HAP-1 (cell line): ENCODE measurements at places on chromosomes 12 and 14.

- DNase-seq = no peak
Observed at GRCh38 chr12:38744041-38744440, 161.3 kb downstream of the CPNE8 start.

- DNase-seq = no peak
Observed at GRCh38 chr12:42125388-42125767, 19.3 kb downstream of the GXYLT1 start.

DNA sequence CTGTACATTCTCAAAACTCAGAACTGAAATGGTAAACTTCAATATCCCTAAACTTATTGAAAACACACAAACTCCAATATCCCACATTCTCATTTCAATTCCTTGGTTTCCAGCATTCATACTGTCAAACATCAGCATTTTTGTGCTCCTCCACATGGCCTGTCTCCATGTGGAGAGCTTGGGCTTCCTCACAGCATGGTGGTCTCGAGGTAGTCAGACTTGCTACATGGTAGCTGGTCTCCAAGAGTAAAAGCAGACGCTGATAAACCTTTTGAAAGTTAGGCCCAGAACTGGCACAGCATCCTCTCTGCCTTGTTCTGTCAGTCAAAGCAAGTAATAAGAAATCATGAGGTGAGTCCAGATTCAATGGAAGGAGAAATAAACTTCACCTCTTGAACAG lies 70.5 kb downstream of the VCPKMT start:
- no peak for DNase-seq

- DNase-seq = no peak
Observed at GRCh38 chr12:63955831-63956666, 111.5 kb downstream of the SRGAP1 start.

DNA sequence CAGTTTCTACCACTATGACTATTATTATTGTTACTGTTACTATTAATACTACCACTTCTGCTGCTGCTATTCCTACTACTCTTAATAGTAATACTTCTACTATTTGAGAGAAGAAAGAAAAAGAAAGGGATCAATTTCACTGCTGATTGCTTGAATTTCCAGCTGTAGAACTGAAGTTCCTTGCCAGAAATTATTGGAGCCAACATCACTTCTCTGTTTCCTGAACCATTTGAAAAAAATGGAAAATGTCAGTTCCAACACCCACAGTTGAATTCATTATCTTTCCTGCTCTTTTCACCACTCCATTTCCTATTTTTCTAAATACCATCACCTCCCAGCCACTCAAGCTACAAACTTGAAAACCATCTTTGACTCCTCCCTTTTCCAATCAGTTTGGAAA lies 54.1 kb upstream of the PIK3C2G start:
- no peak for DNase-seq

DNA sequence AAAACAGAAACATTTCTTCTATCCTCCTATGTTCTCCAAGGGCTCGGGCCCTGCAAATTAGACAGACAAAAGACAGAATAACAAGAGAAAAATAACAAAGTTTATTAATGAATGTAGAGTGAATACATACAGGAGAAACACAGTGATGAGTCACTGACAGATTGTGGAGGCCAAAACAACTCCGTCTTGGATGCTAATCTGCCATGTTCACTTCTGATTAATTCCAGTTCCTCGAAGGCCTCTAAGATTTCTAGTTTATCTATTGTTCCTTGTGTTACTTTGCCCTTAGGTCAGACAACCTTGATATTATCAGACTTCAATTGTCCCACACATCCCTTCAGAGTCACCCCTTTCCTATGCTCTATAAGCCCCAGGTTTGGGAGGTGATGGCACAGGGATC lies 26.8 kb upstream of the NEDD1 start:
- DNase-seq = no peak

- no peak for DNase-seq
Observed at GRCh38 chr12:100061814-100062213, 77.1 kb upstream of the ANKS1B start.

DNA sequence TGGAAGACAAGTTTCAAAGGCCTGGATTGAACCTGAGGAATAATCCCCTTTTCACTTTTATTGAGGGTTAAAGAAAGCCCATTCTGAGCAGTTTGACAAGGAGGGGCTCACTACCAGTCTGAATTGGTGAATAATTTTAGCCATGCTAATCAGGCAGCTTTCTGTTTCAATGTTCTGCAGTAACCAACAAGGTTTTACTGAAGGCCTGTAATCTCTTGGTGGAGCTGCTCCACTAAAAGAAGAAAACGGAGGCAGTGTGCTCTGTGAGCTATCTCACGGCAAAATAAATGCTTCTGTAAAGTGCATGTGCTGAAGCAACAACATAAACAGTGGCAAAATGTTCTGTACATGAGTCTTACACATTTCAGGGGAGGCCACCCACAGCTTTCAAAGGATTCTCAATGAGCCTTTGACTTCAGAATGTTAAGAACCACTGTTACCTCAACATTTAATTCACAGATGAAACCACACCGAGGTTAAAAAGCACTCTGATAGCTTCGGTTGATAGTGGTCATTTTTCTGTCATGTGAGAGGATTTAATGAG lies 111.2 kb downstream of the LRIG3 start:
- no peak for DNase-seq

DNA sequence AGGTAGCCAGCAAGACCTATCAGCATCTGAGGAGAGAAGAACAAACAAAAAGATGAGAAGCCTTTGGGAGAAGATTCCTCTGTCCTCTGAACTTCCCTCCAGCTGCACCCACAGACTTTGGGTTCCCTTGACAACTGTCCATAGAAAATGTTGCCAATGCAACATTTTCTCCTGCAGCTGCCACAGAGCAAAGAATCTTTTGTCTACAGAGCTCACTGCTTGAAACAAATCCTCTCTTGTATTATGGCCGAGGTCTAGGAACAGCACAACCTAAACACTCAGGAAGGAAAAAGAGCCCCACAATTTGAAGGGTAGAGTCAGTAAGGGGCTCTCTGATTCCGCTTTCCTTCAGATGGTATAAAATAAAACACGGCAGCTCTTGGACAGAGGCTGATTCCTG lies 14.3 kb downstream of the POMT2 start:
- DNase-seq = no peak

GRCh38 chr12:116661341-116661740 lies 76.5 kb downstream of the SPRING1 start:
- no peak for DNase-seq

DNA sequence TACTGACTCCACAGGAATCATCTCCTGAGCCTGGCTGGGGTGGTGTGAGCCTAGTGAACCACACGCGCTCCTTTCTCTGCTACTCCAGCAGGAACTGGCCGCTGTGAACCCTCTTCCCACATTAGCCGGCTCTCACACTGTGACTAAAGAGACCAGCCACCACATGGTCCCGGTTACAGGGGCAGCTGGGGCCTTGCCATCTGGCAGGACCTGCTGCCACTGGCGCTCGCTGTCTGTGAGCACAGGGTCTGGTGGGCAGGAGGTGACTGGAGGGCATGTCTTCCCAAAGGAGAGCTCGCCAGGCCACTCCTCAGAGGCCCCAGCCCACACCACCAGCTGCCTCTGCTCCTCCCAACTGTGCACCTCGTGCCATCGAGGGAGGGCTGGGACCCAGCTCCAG lies 99.3 kb downstream of the SINHCAF start:
- no peak for DNase-seq

- DNase-seq = no peak
Observed at GRCh38 chr14:68956724-68957123, 22.4 kb downstream of the ACTN1 start.

GRCh38 chr12:82144505-82144904 lies 213.7 kb downstream of the CCDC59 start:
- DNase-seq = no peak

DNA sequence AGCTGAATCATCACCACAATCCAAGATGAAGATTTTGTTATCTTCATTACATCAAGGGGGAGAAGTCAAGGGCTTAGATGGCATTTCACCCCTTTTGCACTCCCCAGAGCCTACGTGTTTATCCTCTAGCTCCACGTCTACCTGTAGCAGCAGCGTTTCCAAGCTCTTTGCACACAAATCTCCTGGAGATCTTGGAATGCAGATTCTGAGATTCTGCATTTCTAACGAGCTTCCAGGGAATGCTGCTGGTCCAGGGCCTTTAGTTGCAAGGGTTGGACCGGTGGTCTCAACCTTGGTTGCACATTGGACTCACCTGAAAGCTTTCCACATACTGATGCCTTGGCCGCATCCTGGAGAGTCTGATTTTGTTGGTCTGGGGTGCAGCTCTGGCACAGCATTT lies 49.5 kb upstream of the STON2 start:
- no peak for DNase-seq

- DNase-seq = no peak
Observed at GRCh38 chr12:108400481-108400880, 61.4 kb upstream of the CMKLR1 start.

- DNase-seq = no peak
Observed at GRCh38 chr14:94383777-94384176, 4.6 kb downstream of the SERPINA1 start.

DNA sequence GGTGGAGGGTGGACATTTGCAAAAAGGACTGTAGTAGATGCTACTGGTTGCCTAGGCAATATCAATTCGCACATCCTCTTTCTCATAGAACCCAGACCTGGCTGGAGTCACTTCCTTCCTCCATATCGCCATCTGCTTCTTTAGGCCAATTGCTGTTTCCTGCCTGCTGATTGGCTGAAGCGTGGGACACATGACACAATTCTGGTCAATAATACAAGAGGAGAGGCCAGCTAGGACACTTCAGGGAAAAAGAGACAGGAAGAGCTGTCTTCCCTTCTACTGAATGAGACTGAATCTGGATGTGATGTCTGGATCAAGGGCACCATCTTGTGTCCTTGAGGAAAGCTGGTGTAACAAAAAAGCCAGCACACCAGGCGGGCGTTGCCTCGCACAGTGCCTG lies 53.8 kb downstream of the TRPV4 start:
- no peak for DNase-seq

DNA sequence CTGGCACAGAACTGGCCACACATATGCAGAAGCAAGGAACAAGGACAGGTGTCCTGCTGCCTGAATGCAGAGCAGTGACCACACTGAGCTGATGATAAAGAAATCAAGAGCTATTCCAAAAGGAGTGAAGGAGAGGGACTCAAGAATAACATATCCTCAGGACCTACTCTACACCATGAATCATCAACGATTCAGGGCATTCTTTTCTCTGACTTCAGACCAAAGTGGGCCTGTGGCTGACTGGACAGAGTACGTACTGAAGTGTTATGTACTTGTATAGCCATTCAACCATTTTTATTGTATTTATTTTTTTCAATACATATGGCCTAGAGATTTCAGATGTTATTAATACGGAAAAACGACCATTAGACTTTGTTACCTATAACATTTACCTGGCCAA lies 177.5 kb upstream of the TMTC1 start:
- DNase-seq = no peak

DNA sequence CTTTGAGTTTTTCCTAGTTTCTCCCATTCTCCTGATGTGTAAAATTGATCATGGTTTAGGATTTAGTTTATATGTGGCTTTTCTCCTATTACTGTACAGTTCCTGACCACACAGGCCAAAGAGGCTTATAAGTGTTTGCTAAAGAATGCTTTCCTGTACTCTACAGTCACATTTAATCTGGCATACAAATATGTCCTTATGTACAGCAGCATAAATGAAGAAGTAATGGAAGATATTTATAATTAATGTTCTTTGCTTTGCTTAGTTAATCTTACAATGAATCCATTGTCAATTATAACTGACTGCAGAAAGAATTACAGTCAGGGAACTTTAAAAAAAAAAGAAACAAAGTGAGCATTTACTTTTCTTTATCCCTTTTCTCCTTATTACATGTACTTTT lies 293.9 kb downstream of the KCNC2 start:
- no peak for DNase-seq

GRCh38 chr14:31208546-31209424 lies 1.2 kb upstream of the HECTD1 start:
- DNase-seq = no peak

- DNase-seq = no peak
Observed at GRCh38 chr14:36367985-36368774, 47.7 kb upstream of the MBIP start.

DNA sequence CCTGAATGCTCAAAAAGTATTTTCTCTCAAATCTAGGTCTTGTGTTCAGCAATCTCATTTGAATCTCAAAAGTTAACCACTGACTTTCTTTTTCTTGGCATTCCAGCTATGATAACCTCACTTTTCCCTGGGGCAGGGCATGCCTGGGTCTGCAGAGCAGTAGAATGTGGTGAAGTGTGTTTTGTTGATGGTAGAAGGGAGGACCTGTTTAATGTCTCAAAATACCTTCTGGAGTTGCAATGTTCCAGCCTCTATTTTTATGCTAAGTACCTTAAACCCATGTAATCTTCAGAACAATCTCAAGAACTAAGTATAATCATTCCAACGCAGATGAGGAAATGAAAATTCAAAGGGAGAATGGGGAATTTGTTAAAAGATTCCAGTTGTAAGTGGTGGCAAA lies 82.1 kb upstream of the FUT8 start:
- DNase-seq = peak; percentile 98

- DNase-seq = no peak
Observed at GRCh38 chr14:67514203-67514607, 18.9 kb upstream of the PLEKHH1 start.

DNA sequence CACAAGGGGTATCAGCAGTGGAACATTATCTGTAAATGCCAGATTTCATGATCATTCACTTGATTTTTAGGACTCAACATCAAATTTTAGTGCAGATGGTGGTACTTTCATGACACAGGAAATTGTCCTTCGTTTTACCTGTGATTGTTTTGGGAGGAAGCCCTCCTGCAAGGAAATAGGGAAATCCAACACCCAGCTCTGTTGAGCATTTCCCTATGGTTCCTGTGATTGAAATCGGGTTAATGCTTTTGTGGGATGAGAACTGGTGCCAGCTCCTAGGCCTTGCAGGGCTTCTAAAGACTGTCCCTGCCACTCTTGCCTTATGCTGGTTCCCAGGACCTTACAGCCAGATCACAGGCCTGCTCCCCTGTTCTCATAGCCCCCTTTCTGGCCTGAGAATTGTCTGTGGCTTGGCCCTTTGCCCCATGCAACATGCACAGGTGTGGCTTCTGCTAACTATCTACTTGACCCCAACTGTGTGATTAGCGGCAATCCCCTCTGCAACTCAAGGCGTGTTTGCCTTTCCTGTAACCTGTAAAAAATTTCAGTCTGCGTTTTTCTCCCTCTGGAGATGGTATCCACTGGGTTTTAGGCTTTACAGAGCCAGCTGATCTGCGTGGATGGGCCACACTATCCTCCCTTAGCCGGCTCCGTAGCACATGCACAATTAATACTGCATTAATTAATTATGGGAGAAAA lies 112.5 kb downstream of the ETV6 start:
- no peak for DNase-seq

- DNase-seq = no peak
Observed at GRCh38 chr12:68580911-68581310, 29.8 kb upstream of the RAP1B start.

- peak; percentile 14 for DNase-seq
Observed at GRCh38 chr12:39764944-39765560, 145.4 kb upstream of the ABCD2 start.

- no peak for DNase-seq
Observed at GRCh38 chr12:11811008-11811407, 161.5 kb downstream of the ETV6 start.

- no peak for DNase-seq
Observed at GRCh38 chr12:2264651-2265232, 212.0 kb downstream of the CACNA1C start.
